Epithelial cell of proximal tubule (primary cell): ENCODE measurements at places on chromosomes 16 and 17. TPM values are rescaled to one million over a fixed set of nuclear protein-coding genes. Genes with fewer than 3 reads are reported as not detected.

DNA sequence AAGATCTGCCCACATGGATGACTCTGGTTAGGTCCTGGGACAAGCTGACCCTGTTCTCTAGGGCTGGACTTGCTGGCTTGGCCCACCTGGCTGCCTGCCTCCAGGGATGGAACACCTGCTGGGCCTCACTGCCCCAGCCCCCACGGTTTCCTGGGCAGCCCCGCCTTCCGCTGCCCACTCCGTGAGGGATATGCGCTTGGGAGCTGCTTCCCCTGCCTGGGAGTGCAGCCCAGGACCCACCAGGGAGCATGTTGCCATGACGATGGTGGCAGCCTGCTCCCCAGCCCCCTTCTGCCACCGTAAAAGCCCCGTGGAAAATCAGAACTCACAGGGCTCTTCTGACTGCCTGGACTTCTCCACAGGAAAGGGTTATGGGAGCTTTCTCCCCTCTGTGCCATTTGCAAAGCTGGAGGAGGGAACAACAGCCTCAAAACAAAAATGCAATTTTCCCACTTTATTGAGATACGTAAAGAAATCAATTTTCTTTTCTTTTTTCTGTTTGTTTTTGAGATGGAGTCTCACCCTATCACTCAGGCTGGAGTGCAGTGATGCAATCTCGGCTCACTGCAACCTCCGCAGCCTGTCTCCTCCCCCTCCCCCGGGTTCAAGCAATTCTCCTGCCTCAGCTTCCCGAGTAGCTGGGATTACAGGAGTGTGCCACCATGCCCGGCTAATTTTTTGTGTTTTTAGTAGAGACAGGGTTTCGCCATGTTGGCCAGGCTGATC, 18.0 kb upstream of the GAS7 start:
- DNase-seq, result no peak

DNA sequence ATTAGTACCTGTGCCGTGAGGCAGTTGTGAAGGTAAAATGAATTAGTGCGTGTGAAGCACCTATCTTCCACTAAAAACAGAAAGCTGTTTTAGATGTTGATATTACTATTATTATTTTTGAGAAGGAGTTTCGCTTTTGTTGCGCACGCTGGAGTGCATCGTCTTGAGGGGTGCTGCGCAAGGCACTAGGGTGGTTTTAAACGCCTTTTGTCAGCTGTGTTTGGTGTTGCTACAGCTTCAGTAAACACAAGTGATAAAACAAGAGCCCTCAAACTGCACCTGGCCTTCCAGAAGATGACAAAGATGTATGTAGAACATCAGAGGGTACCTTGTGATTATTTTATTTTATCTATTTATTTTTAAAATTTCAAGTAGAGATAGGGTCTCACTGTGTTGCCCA, 38.2 kb downstream of the PLCG2 start:
- DNase-seq, result no peak

The TMC7 gene
- total RNA-seq, result 0.23 and 0.43 TPM in 2 replicates

DNA sequence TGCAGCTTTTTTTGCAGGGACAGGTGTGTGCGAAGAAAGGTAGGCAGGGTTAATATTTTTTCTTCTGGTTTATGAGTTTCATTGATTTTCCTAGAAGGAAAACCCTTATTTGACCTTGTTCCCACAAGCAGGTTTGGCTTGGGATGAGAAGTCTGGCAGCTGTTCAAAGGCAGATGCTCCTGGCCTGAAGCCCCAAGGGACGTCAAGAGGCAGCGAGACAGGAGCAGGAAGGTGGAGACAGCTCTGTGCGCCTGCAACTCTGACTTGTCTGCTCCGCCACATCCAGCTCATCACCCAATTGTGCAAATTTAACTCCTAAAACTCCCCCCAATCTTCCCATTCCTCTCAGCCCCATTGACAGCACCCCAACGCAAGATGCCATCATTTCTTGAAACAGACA, 136.8 kb upstream of the XYLT1 start:
- no peak for DNase-seq

The DRC3 gene
- total RNA-seq, result 0.06 and 0.72 TPM in 2 replicates

DNA sequence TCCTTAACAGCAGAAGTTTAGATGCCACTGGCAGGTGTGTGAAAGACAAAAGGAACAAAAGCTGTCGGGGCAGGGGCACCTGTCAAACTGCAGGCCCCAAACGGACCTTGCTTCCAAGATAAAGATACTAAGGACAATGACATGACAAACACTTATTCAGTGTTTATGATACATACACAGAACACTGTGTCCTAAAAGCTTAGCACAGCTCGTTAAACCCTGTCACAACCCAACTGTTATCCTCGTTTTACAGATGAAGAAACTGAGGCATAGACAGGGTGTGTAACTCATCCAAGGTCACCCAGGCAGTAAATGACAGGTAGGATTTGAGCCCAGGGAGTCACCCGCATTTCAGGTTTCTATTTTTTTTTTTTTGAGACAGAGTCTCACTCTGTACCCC, 9.6 kb downstream of the SDK2 start:
- DNase-seq, result no peak

The GLTPD2 gene
- total RNA-seq, result not detected in 2 replicates

The CDH8 gene
- total RNA-seq, result 0.35 and 0.43 TPM in 2 replicates

DNA sequence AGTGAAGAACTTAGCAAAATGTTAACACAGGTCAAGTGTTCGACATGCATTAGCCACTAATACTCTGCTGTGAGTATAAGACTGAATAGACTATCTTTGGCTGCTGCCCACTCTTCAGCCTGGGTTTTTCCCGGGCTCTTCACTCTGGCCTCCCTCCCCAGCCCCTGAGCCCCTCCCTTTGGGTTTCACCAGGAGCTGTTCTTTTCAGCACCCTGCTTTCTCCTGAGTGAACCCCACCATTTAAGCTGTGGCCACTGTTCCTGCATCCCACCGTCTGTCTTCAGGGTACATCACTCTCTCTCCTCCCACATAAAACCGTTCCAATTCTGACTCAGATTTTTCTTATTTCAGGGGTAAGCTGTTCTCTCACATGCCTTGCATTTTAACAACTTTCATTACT, 92.0 kb upstream of the ASIC2 start:
- DNase-seq, result no peak

The HCRT gene
- total RNA-seq, result not detected in 2 replicates

DNA sequence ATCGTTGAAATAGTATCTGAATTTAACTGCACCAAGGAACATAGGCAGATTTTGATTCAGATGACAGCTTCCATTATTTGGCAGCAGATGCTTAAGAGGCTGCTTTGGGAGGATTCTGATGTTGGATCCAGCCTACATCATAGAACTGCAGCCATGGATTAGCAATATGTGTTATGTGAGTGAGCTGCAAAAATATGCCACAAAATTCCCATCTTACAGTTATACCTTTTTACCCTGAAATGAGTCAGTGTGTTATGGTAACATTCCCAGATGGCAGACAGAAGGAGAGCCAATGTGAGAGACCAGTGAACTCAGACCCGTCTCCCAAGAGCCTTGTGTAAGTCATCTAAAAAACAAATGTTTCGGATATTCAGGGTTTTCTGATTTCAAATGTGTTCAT, 206.1 kb downstream of the CDH13 start:
- no peak for DNase-seq

The CX3CL1 gene
- 6.4 and 13.5 TPM in 2 replicates for total RNA-seq

GRCh38 chr16:11561454-11561805, 25.3 kb downstream of the LITAF start:
- DNase-seq, result no peak

- no peak for DNase-seq
Observed at GRCh38 chr17:35154196-35155165, 6.9 kb downstream of the UNC45B start.

The RGS11 gene
- total RNA-seq, result 1.0 TPM in 1 of 2 replicates, not detected in the other

DNA sequence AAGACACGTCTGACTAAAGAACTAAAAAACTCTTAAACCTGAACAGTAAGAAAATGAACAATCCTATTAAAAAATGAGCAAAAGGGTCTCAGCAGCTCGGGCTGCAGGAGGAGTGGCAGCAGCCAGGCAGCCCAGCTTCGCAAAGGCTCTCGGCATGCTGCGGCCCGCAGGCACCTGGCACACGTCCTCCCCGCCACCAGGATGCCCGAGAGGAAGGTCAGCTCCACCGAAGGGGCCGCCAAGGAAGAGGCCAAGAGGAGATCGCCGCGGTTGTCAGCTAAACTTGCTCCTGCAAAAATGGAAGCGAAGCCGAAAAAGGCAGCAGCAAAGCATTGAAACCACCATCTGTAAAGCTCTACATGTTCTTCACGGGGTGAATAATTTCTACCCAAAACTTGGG, 173.5 kb downstream of the BCAS3 start:
- no peak for DNase-seq
